ENCODE measurements at places on chromosomes 7 and 10. TPM values are rescaled to one million over a fixed set of nuclear protein-coding genes. Genes with fewer than 3 reads are reported as not detected.

The TMEM270 gene
- total RNA-seq, result not detected

The GARIN1A gene
- not detected for total RNA-seq

The CCDC3 gene
- 0.14 TPM for total RNA-seq

The LRIT1 gene
- not detected for total RNA-seq

The TFR2 gene
- total RNA-seq, result 1.1 TPM
